ENCODE measurements at places on chromosomes 5 and 9.

GRCh38 chr5:89817841-89818240, 591.7 kb downstream of the CETN3 start:
- DNase-seq: no peak

GRCh38 chr5:97087138-97087537, 55.3 kb downstream of the LIX1 start:
- no peak for DNase-seq

DNA sequence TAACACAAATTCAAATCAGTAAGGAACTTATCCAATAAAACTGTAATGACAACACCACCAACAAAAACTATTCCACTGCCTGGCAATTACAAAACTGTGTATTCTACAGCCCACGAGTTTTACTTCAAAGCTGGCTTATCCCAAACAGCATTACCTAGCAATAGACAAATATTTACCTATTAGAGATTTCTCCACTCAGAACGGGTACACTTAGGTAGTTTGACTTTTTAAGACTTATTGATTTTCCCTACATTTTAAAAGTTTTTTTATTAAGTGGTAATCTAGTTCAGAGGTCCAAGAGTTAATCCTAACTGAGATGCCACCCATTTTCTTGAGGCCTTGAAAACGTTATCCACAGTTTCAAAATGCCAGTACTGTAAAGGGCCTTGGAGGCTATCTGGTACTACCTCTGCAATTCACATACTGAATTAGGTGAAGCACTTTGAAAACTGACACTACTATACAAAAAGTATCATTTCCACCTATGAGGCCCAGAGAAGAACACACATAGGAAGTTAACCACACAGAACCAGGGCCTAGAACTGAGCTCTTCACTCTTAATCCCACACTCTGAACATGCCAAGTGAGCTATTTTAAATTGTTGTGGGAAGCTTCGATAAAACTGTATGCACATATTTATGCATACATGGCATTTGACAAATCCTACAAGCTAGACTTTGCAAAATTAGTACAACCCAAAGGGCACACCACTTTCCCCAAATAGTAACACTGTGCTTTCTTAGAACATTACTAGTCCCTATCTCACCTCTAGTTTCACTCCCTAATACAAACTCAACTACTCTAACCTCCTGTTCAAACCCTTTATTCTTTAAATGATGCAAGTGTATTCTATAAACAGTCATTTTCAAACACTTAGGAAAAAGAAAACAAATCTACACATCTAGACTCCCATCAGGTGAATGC, 2.1 kb downstream of the NADK2 start:
- no peak for DNase-seq

- peak; percentile 14 for DNase-seq
Observed at GRCh38 chr5:102718819-102719218, 36.3 kb upstream of the PAM start.

DNA sequence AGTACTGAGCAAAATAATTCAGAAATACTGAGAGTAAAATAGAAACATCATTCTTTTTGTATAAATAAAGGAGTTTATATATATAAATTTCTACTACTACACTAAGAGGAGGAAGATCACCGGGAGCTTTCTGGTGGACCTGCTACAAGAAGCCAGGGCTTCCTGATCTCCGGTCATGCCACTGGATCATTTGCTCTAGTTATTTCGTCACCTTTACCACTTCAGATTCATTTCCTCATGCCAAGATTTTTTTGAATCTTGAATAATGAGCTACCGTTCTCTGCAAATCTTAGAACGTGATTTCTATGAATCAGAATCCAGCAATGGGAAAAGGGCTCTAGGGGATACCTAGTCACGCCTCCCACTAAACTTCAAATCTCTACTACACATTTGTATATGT, 51.9 kb upstream of the TBC1D9B start:
- no peak for DNase-seq

- DNase-seq: no peak
Observed at GRCh38 chr5:115510145-115510645, 34.4 kb downstream of the FEM1C start.

GRCh38 chr5:6730407-6730806, 17.2 kb downstream of the TENT4A start:
- DNase-seq: no peak

- DNase-seq: no peak
Observed at GRCh38 chr9:71515107-71515506, 253.2 kb downstream of the CEMIP2 start.

DNA sequence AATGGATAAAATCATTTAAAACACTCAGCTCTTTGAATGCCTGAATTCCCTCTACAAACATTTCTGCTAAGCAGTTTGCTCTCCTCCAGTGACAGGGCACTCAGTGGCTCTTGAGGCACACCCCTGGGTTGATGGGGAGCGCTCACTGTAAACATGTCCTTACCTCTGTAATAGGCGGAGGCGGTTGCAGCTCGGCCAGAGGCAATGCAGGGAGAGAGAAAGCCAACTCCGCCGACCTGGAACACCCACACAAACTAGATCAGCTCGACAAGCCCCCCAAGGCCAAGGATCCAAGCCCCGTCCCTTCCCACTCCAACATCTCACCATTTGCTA, 329 bp downstream of the CDC23 start:
- DNase-seq: peak; percentile 19

DNA sequence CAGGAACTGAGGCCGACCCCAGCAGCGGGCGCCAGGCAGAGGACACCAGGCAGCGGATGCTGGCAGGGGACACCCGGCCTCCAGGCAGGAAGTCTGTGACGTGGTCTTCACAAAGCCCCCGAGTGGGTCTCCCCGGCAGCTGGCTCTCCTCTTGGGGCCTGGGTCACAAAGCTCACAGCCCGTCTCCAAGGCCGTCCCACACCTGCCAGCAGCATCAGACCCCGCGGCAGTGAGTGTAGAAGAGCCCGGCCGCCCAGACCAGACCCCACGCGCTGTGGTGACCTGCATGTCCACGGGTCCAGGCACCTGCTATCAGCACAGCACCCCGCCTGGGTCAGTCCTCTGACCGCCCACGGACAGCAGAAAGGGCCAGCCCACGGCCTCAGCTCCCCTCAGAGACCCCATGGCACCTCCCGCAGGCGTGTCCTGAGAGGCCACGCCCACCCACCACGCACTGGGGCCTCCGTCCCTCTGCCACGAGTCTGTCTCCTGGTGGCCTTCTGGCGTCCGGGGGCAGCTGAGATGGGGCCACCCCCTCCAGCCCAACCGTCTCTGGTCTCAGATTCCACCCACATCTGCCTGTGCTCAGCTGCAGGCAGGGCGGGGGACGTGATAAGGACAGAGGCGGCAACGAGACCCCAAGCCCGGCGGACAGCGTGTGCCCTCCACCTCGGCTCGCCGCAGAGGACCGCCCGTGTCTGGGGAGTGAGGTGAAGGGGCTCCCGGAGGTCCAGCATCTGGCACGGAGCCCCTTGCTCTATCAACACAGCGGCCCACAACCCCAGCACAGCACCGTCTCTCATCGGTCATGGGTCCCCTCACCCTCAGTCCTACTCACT, 34.2 kb downstream of the EXD3 start:
- no peak for DNase-seq

GRCh38 chr9:137025517-137025966, 2.5 kb downstream of the ABCA2 start:
- DNase-seq: no peak

DNA sequence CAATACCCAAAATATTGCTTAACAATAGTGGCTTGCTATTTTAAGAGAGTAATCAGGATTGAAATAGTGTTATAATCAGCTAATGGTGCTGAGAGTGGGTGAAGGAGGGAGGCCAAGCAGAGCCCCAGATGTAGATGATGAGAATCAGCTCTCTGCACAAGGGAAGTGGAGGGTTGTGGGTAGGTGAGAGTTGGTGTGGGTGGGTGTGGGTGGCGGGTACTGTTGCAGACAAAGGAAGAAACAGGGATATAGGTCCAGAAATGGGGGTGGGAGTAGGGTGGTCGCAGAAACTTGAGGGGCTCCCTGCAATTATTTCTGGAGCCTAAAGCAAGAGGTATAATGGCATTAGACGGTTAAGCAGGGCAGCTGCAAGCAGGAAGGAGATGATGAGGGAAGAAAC, 7.4 kb upstream of the ADCY2 start:
- DNase-seq: no peak

DNA sequence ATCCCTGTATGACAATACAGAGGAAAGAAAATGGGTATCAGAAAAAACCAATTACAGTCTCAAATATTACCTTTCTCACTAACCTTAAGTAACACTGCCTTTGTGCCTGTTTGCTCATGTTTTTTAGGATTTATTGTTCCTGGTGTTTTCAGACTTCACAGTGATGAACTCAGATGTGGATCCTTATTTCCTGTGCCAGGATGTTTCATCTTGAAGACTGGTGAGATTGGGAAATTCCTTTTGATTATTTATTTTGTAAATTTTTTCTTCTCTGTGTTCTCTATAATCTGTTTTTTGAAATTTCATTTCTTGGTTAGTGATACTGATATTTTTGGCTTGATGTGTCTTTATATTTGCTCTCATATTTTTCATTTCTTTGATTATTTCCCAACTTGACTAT, 142.4 kb upstream of the GRIN3A start:
- no peak for DNase-seq

GRCh38 chr5:59709346-59709821, 184.1 kb downstream of the PDE4D start:
- no peak for DNase-seq

DNA sequence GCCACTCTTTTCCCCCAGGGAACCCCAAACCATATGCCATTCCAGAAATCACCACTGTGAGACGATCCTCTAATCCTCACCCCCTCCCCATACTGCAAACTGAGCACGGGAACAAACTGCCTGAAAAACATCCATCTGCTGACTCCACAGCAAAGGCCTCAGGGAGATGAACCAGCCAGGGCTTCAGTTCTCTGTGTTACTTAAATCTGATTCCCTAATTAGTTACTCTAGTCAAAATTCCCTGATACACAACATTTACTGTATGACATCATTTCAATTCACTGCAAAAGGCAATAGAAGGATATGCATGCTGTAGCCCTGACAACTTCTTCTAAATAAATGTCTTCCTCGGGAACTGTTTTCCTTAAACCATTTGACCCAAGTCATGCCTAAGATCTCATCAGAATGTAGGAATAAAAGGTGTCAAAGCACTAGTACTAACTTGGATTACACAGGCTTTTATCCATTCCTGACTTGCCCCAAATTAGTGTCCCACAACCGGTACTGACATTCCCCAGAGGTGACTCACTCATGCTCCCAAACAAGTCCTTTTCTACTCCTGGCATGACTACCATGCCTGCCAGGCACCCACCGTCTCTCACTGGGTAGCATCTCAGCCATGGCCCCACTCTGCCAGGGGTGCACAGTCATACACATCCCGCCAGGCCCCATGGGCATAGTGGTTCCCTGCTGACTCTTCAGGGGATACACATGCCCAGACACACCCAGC, 35.0 kb downstream of the MTX3 start:
- DNase-seq: peak; percentile 80

GRCh38 chr9:4086119-4087090, 213.5 kb downstream of the GLIS3 start:
- DNase-seq: no peak

DNA sequence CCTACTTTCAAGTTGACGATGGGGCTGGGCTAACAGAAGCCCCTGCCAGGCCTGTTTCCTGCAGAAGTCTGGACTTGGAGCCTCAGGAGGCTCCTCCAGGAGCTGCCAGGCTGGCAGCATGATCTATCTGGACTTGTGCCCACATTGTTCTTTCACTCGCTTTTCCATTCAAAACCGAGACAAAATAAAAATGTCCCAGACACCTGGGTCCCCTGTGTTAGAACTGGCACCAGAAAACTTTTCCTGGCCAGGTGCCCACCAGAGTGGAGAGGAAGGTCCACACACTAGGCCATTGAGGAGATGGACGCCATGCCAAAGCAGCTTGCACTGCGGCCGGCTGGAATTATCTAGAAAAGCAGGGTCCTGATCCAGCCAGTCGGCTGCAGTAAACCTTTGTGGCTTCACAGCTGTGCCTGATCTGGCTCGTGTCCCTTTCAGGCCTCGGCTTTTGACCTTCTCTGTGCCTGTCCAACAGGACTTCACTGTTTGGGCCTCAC, 78.2 kb downstream of the GCNT1 start:
- DNase-seq: no peak

DNA sequence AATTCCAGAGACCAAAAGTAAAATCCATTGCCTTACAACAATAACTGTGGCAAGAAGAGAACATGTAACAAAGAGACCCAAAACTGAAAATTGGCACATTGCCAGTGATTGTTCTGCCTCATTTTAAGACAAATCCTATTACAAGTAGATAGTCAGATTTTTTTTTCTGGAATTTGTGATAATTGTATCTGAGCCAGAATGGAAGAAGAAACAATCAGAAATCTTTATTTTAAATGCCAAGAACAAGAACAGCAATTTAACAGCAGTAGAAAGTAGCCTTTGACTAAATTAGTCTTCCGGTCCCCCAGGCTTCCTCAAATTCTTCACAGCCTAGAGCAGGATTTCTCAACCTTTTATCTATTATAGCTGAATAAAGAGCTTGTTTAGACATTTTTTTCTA, 106.7 kb upstream of the PTPN3 start:
- DNase-seq: no peak

GRCh38 chr5:154868702-154869101, 10.3 kb downstream of the CNOT8 start:
- no peak for DNase-seq

DNA sequence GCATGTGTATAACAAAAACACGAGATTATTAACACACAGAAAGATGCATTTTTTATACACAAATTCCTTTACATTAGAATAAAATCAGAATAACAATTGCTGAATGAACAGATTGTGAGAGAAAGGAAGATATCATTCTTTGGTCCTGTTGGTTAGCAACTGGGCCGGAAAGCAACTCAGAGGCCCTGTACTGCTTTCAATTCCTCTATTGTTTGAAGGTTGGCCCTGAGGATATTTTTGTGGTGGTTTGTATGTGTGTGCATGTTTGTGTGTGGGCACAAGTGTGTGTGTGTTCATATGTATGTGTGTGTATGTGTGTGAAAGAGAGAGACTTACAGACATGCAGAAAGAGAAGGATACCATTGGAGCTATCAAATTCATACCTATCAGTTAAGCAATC, 356.8 kb upstream of the DMAC1 start:
- DNase-seq: no peak

- DNase-seq: peak; percentile 91
Observed at GRCh38 chr9:136694163-136694871, 7.1 kb upstream of the AGPAT2 start.

- DNase-seq: no peak
Observed at GRCh38 chr5:107719034-107719606, 48.4 kb upstream of the EFNA5 start.

DNA sequence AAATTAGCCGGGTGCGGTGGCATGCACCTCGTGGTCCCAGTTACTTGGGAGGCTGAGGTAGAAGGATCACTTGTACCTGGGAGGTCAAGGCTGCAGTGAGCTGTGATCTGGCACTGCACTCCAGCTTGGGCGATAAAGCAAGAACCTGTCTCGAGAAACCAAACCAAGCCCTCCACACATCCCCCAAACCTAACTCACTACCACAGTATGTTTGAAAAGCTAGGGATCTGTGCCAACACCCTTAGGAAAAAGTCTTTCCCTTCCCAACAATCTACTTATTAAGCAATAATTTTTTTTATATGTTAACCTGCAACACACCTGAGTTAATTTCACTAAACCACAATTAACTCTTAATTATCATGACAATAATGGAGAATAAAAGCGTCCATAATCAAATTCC, 2.2 kb downstream of the UBTD2 start:
- no peak for DNase-seq
